T-helper 17 cell (primary cell): ENCODE measurements at places on chromosomes 2 and 18. TPM values are rescaled to one million over a fixed set of nuclear protein-coding genes. Genes with fewer than 3 reads are reported as not detected.
A peak's percentile ranks its signal among the peaks of the same experiment; 100 is the strongest.

RGPD3 gene
- total RNA-seq: 0.21 TPM

ARHGAP25 gene
- 90.6 TPM for total RNA-seq

GAL3ST2 gene
- total RNA-seq: 2.4 TPM

PLGLB2 gene
- 3.6 TPM for total RNA-seq

SNORC gene
- total RNA-seq: 1.0 TPM

SPATA3 gene
- total RNA-seq: not detected

LIPG gene
- not detected for total RNA-seq

- peak; percentile 59 for DNase-seq
Measured at GRCh38 chr2:74515981-74516633, 1.9 kb downstream of the TLX2 start.

GRCh38 chr2:155256803-155257202 lies 558.3 kb downstream of the KCNJ3 start:
- DNase-seq: no peak

DNA sequence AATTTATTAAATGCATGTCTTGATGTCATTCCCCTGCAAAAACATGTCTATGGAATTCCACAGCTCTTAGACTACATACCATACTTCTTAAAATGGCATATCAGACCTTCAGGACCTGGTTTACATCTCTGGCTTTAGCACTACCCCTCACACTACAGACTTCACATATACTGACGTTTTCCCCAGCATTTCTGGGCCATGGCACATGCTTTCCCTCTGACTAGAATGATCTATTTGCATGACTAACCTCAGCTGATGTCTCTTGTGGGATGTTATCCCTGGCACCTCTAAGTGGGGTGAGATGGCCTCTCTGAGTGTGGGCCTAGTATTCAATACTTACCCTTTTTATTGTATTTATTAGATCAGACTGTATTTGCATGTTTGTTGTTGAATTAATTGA lies 381.6 kb downstream of the ERBB4 start:
- DNase-seq: no peak

DNA sequence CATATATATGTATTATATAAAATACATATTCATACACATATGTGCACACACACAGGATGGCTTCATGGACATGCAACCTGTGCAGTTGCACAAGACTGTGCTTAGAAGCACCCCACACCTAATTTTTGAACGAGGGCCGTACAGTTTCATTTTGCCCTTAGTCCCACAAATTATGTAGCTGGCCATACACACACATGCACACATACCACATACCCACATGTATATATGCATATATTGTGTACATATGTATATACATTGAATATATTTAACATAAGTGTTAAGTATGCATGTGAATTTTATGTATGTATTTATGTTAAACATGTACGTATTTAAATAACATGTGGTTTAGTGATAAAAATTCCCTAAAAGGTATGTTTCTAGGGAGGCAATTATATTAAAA lies 18.3 kb downstream of the GPATCH11 start:
- DNase-seq: no peak

GRCh38 chr2:8138923-8139667 lies 542.8 kb upstream of the ID2 start:
- no peak for DNase-seq

- DNase-seq: no peak
Measured at GRCh38 chr2:95069465-95069864, 44.0 kb downstream of the MAL start.

DNA sequence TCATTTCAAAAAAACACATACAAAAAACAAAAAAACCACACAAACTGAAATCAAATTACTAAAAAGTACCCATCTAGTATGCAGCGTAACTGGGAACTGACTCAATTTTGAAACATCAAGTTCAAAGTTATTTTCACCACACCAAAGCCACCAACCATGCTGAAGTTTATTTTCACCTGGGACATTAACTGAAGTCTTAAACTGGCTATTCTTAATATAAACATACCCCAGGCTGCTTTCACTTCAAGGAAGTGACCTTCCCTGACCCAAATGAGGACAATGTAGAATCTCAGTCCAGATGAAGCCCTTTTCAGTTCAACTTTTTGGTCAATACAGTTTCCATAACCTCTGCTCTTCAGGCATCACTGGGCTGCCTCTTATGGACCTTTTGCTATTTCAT lies 84.6 kb downstream of the PIGN start:
- no peak for DNase-seq

DNA sequence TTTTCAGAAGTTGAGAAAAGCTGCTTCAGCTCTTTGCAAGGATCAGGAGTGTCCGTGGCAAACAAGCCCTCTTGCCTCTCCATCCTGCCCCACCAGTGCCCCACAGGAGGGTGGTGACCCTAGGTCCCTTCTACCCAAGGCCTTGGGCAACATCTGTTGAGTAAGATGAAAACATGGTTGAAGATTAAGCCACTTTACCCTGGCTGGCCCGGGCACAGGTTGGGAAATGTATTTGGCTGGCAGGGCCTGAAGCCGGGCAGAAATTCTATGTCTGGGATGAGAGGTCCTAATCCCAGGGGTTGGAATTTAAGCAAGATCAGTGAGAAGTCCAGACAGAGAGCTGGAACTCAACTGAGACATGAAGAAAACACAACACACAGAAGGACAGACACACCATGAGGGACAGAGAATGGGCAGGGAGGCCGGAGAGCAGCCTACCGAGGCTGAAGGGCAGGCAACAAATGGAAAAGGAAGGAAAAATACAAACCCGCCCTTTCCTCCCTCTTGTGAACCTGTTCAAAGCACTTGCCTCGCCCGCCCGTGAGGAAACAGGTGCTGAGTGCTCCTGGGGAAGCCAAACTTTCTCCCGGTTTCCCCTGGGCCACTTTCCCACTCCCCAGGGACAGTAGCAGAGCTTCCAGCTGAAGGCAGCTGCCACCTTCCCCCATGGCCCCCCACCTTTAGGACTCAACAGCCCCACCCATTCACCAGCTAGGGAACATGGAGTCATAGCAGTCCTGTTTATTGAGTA lies 86.1 kb downstream of the TNS1 start:
- no peak for DNase-seq

GRCh38 chr2:28896906-28897305 lies 2.4 kb downstream of the WDR43 start:
- no peak for DNase-seq

DNA sequence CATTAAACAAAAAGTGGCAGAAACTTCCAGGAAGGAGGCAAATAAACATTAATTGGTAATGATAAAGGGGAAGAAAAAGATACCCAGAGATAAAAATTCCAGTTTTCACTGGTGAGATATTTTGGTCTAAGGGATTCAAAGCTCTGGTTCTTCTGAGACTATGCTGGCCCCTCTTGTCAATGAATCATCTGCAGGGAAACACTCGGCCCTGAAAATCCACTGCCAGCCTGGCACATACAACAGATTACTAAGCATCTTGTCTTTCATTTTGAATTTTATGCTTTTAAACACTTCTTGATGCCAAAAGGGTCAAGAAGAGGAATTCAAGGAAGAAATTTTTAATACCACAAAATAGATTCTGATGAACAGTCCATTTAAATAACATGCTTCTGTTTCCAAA lies 1603.8 kb upstream of the ZEB2 start:
- no peak for DNase-seq

DNA sequence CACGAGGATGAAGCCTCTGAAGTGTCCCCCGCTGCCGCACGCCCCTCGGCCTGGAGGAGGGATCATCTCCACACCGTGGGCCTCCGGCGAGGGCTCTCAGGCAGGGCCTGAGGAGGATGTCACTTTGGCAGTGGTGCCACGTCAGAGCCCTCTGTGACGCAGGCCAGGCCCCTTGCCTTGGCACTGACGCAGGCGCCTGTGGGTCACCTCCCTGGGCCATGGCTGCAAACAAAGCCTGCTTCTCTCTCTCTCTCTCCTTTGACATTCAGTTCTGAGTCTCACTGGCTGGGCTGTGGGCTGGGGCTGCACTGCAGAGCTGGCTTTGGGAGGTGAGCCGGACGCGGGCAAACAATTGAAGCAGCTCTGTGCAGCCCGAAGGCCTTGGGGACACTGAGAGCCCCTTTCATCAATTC lies 273.7 kb downstream of the TWIST2 start:
- no peak for DNase-seq

GRCh38 chr2:219119422-219120043 lies 41.1 kb downstream of the NHEJ1 start:
- peak; percentile 32 for DNase-seq

GRCh38 chr2:36027616-36028015 lies 328.0 kb upstream of the CRIM1 start:
- no peak for DNase-seq

GRCh38 chr18:3358310-3358709 lies 91.7 kb upstream of the TGIF1 start:
- no peak for DNase-seq

- peak; percentile 75 for DNase-seq
Measured at GRCh38 chr2:134245340-134245984, 8.4 kb upstream of the MGAT5 start.

DNA sequence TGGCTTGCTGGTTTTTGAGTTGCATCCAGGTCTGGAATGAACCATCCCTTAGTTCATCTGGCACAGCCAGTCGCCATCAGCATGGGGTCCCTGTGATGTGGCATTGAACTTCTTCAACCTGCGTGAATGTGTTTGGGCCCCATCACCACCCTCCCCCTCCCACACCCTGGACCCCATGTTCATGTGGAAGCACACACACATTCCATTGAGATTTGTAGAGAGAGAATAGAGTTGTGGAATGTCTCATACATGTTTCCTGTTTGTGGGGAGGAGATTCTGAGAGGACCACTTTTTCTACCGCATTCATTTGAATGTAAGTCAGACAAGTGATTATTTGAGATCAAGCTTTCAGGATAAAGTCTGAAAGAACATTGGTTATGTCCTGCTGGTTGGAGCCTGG lies 117.6 kb upstream of the EML6 start:
- no peak for DNase-seq
